ENCODE measurements at places on chromosomes 3 and 15.
A peak's percentile ranks its signal among the peaks of the same experiment; 100 is the strongest.

- DNase-seq: no peak
Measured at GRCh38 chr3:127452321-127452821, 138.2 kb downstream of the TPRA1 start.

GRCh38 chr3:190912736-190913135 is 50.2 kb upstream of the GMNC start:
- DNase-seq: no peak

DNA sequence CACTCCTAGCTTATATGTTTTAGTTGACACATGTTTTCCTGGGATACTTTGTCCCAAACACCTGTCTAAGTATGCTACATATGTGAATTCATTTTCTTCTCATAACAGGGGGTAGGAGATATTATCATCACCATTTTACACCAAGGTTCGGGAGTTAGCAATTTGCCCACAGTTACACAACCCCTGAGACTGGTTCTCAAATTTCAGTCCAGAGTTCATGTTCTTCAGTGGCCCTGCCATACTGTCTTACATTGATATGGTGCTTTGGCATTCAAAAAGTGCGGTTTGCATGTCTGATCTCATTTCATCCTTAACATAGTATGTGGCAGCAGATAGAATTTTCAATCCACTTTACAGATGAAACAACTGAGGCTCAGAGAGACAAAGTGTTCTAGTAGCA is 38.4 kb downstream of the ROBO2 start:
- no peak for DNase-seq

DNA sequence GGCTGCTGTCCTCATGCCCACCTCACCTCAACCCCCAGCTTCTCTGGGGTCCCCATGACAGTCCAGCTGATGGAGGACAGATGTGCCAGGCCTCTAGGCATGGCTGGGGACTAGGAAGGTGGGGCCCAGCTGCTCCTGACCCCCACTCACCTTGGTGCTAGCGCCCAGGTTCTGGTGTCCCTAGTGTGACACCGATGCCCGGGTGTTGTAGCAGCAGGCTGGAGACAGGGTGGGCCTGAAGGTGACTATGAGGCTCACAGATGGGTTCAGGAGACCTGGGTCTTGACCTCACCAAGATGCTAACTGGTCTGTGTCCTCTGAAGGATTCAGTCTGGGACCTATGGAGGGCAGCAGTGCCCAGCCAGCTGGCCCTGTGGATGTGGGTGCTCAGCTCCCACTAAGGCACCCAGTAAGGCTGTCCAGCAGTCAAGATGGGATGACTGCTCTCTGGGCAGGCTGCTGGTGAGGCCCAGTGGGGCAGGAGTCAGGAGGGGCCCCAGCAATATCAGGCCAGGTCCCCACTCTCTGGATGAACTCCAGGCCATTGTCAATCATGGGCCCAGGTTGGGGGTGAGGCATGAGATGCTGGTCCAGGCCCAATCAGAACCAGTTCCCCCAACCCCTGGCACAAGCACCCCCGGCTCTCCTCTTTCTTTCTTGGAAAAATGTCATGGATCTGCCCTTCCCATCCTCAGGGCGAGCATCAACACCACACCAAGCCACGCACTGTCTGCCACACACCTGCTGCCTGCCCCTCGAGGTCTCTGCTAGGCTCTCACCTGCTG is 33.0 kb downstream of the ALDH1L1 start:
- no peak for DNase-seq

- no peak for DNase-seq
Measured at GRCh38 chr3:117761703-117762620, 1052.4 kb downstream of the TUSC7 start.

GRCh38 chr3:188631291-188632010 is 477.5 kb downstream of the LPP start:
- DNase-seq: no peak

- peak; percentile 82 for DNase-seq
Measured at GRCh38 chr3:120418866-120419490, 31.8 kb downstream of the FSTL1 start.

GRCh38 chr3:141370065-141370533 is 1.8 kb downstream of the ZBTB38 start:
- peak; percentile 96 for DNase-seq

- DNase-seq: no peak
Measured at GRCh38 chr3:193347521-193348501, 30.7 kb downstream of the ATP13A5 start.

GRCh38 chr3:121424549-121424948 is 121.2 kb downstream of the POLQ start:
- DNase-seq: no peak

- DNase-seq: no peak
Measured at GRCh38 chr3:138717348-138717747, 108.8 kb downstream of the FAIM start.

- DNase-seq: peak; percentile 57
Measured at GRCh38 chr15:43187544-43188155, 2.4 kb downstream of the CCNDBP1 start.

DNA sequence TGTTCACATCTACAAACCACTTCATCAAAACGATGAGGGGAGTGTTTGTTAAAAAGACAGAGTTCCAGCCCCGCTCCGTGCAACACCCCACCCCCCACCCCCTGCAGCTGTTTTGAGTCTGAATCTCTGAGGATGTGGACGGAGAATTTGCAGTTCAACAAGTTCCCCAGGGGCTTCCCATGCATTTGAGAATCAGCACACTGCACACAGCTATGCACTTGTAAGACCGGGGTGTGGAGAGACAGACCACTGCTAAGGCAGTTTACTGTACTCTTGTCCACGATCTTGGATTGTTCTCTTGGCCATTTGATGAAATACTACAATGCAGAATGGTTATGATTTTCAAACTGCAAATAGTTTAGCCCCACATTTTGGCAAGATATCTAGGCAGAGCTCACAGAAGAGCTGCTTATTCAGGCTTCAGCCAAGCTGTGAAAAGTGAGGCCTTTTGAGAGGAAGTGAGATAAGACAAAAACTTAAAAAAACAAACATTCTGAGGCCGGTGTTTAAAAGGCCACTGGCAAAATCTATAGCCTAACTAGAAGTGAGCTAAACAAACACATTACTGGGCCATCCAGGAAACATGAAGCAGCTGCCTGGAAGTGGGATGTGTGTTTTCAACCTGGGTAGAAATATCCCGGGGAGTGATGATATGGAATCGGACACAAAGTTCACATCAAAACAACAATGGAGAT is 308.2 kb upstream of the ADAMTS9 start:
- peak; percentile 36 for DNase-seq

DNA sequence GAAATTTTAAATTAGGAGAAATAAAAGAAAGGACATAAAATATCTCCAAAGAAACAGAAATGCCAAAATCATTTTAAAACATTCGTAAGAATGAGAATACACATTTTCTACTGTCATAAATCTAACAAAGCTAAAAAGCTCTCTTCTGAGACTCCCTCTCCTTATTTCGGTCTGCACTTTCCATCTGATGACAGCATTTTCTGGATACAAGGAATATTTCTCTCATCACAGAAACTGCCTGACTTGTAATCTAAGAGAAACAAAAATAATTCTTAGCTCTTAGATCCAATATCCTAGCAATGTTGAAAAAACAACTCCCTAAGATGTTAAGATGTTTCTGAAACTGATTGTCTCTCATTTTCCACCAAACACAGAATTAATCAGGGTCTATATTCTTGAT is 93.5 kb downstream of the PEAK1 start:
- DNase-seq: no peak

- no peak for DNase-seq
Measured at GRCh38 chr3:190302212-190302867, 19.9 kb downstream of the CLDN1 start.

- no peak for DNase-seq
Measured at GRCh38 chr15:60006873-60007272, 2.8 kb downstream of the FOXB1 start.

- DNase-seq: no peak
Measured at GRCh38 chr3:42706721-42707619, 4.4 kb upstream of the HHATL start.

DNA sequence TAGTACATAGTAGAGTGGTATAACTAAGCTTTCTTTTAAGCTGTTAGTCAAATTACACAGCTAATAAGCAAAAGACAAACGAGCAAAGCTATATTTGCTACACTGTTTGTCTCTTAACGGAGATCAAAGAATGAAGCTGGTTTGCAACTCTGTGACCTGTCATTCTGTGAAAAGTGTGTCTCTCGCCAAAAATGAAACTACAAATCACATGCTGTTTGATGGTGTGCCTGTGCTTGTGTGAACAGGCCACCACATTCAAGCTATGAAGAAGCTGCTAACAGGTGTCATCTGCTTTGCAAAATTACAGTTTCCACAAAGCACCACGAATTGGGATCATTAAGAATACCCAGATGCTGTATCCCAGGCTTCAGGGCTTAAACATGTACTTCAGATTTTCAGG is 667.8 kb upstream of the NAALADL2 start:
- peak; percentile 57 for DNase-seq

DNA sequence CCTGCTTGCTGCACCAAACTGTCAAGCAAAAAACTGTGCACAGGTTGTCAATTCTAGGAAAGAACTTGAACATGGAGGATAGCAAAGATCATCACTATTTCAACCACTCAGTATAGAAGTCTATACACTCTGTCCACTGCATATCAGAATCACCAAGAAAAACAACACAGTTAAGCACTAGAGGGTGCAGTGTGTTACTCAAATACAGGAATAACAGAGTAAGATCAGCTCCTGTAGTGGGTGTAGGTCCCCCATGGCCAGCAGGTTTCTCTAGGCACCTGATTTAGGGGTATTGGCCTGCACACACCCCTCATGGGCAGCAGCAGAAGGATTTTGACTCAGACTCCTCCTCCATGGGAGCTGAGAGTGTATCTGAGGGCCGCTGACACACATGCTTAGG is 464.1 kb downstream of the EPHA6 start:
- no peak for DNase-seq

- no peak for DNase-seq
Measured at GRCh38 chr3:63927422-63928280, 15.5 kb upstream of the SCAANT1 start.

- DNase-seq: no peak
Measured at GRCh38 chr3:127698691-127699415, 26.1 kb downstream of the ABTB1 start.

- no peak for DNase-seq
Measured at GRCh38 chr3:174318181-174318580, 541.0 kb upstream of the NAALADL2 start.

DNA sequence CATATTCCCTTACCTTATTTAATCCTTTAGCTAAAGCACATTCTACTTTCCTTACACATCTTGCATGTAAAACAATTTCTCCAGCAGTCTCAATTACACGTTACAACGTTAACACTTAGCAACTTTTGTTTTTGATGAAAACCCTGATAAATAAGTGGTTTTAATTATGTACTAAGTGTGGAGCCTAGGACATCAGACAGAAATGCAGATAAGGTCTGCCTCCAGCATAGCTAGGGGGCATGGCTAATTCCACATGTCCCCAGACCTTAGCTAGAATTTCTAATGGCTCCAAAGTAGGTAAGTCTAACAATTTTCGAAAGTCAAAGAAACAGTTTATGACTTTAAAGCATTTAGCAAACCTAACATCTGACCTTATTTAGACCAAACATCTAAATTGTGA is 77.4 kb upstream of the TERB2 start:
- DNase-seq: no peak

- DNase-seq: peak; percentile 63
Measured at GRCh38 chr3:48429317-48429959, 448 bp downstream of the PLXNB1 start.

- DNase-seq: no peak
Measured at GRCh38 chr3:53821631-53822121, 24.5 kb downstream of the CHDH start.

GRCh38 chr3:160851629-160852210 is 95.7 kb downstream of the PPM1L start:
- DNase-seq: no peak

DNA sequence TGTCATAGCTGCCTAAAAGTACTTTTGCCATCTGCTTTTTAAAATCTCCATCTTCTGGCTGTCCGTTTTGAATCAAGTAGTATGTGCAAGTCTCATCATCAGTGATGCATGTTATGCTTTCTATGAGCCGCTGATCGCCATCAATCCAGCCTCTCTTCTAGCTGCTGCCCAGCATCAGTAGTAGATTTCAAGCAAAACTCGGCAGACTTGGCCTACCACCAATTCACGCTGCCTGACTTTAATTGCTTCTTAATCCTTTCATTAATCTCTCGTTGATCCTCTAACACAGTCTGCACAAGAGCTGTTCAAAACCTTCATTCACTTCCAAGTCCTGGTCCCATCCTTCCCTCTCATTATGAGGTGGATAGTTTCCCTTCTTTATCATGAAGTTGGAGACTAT is 104.9 kb downstream of the NSUN3 start:
- DNase-seq: peak; percentile 47

DNA sequence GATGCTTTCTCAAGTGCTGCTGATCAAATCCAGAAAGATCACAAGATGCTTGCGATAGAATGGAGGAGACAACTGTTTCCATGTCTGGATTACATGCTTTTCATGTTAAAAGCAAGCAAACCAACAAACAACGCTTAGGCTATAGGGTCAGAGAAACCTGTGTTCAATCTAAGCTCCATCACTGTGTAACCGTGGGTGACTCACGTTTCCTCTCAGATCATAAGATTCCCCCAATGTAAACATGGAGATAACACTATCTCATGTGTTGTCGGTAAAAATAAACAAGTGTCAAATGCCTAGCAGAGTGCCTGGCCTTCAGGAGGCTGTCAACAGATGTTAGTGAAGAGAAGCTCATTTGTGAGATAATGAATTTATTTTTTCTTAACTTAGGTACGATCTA is 907.8 kb downstream of the NTRK3 start:
- DNase-seq: no peak

DNA sequence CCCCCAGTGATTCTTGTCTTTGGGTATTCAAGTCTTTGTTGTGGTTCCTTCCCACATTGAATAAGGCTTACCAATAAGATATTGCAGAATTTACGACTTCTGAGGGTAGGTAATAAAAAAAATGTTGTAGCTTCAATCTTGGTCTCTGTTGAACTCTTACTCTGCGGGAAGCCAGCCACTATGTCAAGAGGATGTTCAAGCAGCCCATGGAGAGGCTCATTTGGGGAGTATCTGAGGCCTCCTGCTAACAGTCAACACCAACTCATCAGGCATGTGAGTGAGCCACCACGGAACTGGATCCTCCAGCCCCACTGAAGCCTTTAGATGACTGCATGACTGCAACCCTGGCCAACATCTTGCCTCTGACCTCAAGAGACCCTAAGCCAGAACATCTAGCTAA is 3.2 kb upstream of the TBC1D23 start:
- DNase-seq: no peak

DNA sequence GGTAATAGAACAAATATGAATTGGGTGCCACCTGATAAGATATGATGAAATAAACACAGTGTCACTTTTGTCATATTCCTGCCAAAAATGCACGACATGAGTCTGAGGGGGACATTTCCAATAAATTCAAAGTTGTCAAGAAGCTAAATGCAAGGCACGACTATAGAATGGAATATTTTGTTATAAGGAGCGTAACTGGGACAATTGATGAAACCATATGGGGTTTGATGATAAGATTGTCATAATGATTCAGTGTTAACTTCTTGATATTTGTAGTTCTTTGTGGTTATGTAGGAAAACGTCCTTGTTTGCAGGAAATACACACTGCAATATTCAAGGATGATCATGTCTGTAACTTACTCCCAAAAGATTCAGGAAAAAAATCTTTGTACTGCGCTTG is 163.3 kb downstream of the MEX3B start:
- peak; percentile 41 for DNase-seq

- DNase-seq: no peak
Measured at GRCh38 chr3:176935194-176935888, 261.9 kb downstream of the TBL1XR1 start.

All from common myeloid progenitor, CD34-positive (primary cell).